ENCODE measurements at places on chromosomes 6 and 20.

- no peak for DNase-seq
Observed at GRCh38 chr6:14638906-14639761, 521.6 kb downstream of the CD83 start.

DNA sequence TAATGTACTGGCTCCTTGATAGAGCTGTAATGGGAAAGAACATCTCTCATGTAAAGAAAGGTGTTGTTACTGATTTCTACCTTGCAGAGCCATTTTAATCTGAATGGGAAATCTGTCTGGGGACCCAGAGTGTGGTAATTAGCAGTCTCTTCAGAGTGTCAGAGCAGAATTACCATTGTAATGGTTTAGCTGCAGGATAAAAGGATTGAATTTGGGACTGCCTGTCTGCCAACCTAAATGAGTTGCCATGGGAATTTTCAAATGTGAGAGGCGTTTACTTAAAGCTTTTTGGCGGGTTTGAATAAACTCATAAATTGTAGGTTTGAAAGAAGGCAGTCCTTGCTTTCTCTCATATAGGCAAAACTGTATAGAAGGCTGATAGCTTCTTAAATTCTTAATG lies 128.8 kb downstream of the QKI start:
- DNase-seq, result no peak

DNA sequence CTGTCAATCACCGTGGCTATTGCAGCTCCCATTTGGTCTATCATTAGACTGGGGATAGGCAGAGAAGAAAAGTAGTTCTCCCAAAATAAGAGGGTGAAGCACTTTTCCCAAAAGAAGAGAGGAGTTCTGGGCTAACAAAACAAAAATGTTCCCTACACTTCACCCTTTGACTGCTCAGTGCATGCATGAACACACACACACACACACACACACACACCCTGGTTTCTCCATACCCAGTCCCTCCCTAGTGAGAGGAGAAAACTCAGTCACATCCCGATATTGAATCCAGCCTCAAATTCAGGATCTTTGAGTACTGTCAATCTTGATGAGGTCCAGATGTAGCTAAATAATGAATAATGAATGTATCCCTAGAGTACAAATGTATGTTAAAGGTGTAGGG lies 4.6 kb upstream of the TBPL1 start:
- no peak for DNase-seq

DNA sequence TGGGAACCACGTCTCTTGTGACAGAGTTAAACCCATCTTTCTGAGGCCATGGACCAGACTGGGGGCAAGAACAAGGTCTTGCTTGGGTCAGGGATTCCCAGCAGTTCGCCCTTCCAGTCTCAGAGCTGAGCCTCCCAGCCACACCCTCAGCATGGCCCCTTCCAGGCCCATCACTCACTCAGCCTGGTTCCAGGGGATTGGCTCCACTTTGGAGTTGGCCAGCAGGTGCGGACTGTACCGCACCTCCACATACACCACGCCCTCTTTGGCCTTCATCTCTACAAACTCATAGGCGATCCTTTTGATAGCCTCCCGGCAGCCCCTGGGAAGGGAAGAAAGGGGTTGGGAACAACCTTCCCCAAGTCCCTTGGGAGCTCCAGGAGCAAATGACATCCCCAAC lies 25.2 kb downstream of the ADA start:
- DNase-seq, result no peak

DNA sequence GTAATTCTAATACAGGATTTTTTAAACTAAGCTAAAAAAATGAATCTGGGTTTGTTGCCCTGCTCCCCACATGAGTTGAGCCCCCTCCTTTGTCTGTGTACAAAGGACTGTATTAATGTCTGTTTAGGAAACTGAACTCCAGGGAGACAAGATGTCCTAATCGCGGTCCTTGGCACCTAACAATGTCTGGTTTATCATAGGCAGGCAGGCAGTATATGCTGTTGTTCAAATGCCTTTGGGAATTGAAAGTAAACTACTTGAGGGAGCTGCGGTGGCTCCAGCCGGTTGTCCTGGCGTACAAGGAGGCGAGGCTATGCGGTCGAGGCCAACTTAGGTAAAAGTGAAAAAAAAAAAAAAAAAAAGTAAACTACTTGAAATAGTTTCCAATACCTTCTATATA lies 98.5 kb downstream of the TULP4 start:
- no peak for DNase-seq

GRCh38 chr20:22815603-22816315 lies 219.4 kb upstream of the SSTR4 start:
- no peak for DNase-seq

DNA sequence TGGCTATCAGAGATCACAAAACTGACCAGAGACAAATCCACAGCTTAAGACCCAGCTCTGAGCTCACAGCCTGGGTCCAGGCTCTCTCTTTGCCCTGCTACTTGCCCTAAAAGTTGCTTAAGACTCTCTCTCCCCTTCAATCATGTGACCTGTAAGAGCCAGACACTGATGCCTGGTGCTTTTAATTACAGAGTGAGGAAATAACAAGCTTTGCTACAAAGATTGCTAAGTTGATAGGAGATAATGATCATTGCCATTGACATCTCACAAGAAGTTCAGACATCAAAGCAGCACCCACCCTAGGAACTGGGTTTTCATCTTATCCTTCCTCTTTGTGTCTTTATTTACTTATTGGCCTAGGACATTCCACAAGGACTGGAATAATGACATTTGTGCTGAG lies 125.9 kb upstream of the CD93 start:
- no peak for DNase-seq

GRCh38 chr6:13380761-13381160 lies 52.4 kb upstream of the TBC1D7 start:
- DNase-seq, result no peak

DNA sequence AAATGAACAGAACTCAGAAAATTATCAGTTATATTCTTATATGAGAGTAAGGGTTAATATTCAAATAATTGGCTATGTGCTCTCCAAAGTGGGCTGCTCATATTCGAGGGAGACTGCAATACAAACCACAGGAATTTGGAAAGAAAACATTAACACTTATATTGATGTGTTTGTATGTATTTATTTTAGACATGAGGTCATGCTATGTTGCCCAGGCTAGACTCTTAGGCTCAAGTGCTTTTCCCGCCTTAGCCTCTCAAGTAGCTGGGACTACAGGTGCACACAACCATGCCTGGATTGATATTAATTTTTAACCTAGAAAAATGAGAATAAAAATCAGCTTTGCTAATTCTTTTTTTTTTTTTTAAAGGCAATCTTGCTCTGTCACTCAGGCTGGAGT lies 35.0 kb downstream of the BTBD9 start:
- DNase-seq, result no peak

GRCh38 chr20:32514760-32515159 lies 70.4 kb downstream of the NOL4L start:
- no peak for DNase-seq

DNA sequence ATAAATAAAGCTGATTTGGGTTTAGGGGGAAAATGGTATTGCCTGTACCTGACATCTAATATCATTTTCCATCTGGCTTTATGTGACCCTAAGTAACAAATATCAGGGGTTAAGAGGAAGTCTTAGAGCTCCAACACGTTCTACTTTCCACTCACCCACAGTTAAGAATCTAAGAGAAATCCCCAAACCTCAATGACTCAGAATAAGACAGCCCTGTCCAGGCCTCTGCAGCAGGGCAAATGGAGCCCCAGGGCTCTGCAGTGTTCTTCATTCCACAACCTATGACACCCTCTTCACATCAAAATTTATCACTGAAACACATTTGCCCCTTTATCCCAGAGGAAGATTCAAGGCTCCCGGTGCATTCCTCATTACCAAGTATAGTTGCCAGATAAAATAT lies 20.3 kb upstream of the TENT5A start:
- DNase-seq, result no peak

- DNase-seq, result no peak
Observed at GRCh38 chr6:1834646-1835516, 225.2 kb downstream of the FOXC1 start.

DNA sequence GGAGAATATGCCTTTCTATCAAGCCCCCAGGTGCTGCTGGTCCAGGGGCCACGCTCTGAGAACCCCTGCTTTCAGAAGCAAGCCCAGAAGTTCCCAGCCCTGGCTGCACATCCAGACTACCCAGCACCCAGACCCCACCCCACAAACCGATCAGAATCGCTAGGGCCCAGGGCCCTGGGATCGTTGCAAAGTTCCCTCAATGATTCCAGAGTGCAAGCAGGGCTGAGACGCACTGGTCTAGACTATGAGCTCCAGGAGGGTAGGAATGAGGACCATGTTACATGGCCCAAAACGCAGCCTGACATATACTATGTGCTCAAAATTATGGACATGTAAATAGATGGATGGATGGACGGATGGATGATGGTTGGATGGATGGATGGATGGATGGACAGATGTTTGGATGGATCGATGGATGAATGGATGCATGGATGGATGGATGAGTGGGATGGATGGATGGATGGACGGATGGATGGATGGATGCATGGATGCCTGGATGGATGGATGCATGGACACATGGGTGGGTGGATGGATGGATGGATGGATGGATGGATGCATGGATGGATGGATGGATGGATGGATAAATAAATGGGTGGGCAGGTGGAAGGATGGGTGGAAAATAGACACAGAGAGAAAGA lies 194.1 kb downstream of the PREX1 start:
- no peak for DNase-seq

GRCh38 chr6:34468378-34468892 lies 2.6 kb downstream of the PACSIN1 start:
- DNase-seq, result no peak

DNA sequence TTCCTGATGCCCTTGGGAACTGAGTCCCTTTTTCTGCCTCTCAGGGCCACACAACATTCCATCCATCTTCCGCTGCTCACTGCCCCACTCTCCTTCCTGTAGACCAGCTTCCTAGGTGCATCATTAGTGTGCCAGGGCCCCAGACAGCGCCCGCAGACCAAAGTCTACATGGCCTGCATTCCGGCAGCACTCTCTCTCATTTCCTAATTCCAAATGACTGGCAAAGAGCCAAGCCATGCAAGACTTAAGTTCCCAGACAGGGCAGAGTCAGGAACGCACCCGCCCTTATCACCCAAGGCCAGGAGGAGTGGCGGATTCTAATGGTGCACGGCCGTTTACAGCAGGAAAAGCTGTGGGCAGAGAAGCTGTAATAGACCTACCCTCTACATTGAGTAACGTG lies 159.8 kb upstream of the ARID1B start:
- no peak for DNase-seq

- DNase-seq, result no peak
Observed at GRCh38 chr20:17491041-17491440, 40.1 kb downstream of the BFSP1 start.

DNA sequence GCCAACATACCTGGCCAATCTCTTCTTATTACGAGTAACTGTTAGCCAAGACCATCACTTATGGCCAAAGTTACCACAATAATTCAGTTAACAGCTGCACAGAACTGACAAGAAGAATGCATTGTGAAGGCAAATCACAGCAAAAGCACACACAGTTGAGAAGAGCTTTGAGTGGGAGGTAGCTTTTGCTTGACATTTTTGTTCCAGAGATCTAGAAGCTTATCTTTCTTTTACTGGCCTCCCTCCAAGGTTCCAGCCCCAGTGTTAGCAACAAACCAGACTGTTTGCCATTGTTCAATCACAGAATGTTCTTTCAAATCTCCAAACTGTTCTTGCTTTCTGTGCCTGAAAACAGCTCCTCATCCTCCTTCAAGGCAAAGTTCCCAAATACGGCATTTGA lies 35.9 kb upstream of the IRAK1BP1 start:
- DNase-seq, result no peak

GRCh38 chr6:4606821-4607704 lies 169.1 kb upstream of the CDYL start:
- DNase-seq, result no peak

DNA sequence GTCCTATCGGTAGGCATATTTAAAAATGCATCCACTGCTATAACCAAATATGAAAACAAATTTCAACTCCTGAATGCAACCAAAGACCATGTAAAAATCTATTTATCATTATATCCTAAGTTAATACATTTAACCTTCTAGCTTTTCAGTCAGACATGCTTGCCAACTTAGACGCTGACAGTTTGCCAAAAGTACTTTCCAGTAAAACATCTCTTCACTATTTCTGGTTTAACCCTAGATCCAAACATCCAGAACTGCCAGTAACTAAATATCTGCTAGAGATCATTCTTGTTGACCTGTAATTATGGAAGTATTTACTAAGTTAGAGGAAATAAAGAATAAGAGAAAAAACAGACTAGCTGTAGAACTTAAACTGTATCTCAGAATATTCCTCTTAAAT lies 210.2 kb upstream of the THEMIS start:
- DNase-seq, result no peak

DNA sequence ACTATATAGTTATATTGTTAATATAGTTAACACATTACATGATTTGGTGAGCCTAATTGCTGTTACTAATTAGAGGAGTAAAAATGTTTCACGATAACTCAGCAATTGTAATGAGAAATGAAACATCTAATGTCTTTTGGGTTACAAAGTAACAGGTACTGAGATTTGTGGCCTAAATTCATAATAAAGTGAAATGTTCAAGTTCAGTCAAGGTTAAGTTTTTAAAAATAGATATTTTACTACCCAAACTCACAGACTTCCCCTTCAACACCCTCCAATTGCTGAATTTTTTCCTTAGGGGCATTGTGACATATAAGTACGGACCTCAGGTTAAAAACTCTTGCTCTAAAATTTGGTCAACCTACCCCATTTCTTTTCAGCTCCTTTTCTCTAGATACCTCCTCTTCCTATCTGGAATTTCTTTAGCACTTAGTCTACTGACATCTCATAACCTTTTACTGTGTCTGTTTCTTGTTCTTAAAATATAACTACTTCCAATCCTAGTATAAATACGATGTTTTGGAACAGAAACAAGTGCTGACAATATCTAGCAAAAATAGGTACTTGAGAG lies 112.3 kb upstream of the PRSS16 start:
- no peak for DNase-seq

DNA sequence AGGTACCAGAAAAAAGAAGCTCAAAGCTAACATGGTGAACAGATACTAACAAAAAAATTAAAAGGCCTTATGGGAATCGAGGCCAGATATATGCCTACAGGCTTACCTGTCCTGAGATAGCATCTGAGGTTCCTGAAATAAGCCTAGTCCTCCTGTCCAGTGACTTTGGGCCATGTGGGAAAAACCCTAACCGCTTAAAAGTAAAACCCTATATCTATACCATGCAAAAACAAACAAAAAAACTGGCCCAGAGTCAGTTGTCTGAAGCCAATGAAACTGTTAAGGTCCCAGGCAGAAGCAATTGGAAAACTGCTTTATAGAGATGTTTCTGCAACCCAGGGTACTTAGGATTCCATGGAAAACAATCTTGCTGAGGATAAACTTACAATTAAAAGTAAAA lies 122.9 kb downstream of the HIVEP1 start:
- no peak for DNase-seq

GRCh38 chr6:106530502-106530901 lies 98.8 kb downstream of the RTN4IP1 start:
- DNase-seq, result no peak
